ENCODE measurements at places on chromosomes 3 and 15. TPM values are rescaled to one million over a fixed set of nuclear protein-coding genes. Genes with fewer than 3 reads are reported as not detected.

DNA sequence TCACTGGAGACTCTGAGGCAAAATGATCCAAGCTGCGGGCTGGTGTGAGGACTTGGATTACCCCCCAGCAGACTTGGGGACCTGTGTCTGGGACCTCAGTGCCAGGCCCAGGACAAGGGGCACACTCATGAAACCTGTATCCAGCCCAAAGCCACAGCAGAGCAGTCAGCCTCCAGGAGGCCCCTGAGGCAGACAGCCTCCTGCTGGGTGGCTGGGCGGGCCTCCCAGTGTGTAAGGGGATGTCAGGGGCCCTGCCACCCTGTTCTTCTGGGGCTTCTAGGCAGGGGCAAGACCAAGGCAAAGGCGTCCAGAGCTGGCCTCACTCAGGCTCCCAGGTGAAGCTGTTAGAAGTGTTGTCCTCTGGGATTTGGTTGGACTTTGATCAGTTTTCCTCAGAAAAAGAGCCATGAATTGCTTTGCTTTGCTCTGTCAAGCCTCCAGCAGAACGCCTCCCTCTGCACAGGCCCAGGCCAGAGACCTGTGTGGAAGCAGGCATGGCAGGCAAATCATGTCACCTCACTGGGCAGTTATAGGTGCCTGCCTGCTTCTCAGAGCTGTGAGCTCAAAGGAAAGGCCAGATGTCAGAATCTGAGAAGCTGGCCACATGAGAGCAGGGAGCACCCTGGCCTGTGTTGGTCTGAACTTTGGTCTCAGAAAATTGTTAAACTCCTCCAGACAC lies 77.4 kb downstream of the SMAD6 start:
- no peaks in the 10 kb centered on the region for H3K4me1 ChIP-seq
- DNase-seq = no peak
- H3K27ac ChIP-seq = no peak overlapping the region

DNA sequence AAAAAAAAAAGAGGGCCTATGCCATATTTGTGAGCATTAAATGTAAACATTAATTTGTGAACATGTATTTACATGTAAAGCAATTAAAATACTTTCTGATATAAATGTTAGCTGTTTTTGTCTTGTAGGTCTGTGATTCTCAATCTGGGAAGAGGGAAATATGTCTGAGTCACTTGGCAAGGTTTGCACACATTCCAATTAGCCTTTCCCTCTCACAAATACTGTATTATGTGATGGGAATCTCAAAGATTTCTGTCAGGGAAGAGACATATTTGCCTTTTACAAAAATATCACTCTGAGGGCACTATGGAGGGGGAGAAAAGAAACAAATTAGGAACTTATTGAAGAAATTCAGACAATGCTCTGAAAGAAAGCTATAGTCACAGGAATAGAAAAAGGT lies 483.6 kb downstream of the GBE1 start:
- no peaks in the 10 kb centered on the region for H3K27me3 ChIP-seq
- H3K36me3 ChIP-seq = no peaks in the 10 kb centered on the region
- H3K4me1 ChIP-seq = no peaks in the 10 kb centered on the region
- no peak overlapping the region for H3K27ac ChIP-seq

DNA sequence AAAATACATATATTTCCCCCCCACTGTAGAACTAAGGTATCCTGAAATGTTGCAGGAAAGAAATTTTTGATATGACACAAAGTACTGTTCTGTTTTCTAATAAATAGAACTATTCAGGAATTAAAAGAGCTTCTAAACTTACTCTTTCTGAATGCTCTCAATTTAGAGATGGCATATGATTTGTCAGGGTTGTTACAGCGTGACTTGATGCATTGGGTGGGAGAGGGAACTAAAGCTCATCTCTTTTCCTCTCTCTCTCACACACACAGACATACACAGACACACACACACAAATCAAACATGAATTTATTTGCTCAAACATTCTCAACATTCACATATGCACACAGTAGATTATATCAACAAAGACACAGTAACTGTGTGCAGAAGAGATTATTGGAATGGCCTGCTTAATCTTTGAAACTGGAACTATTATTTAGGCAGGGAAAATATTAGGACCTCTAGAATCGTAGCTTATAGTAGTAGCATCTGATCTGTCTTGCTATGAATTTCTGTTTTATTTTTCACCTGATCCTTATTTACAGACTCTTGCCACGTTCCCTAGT lies 807.4 kb upstream of the GBE1 start:
- no peaks in the 10 kb centered on the region for H3K27me3 ChIP-seq
- DNase-seq = no peak
- no peak overlapping the region for H3K27ac ChIP-seq
- no peaks in the 10 kb centered on the region for H3K36me3 ChIP-seq

- no peak overlapping the region for H3K27ac ChIP-seq
- no peaks in the 10 kb centered on the region for H3K4me1 ChIP-seq
- no peak overlapping the region for H3K4me3 ChIP-seq
- no peaks in the 10 kb centered on the region for H3K36me3 ChIP-seq
Observed at GRCh38 chr3:3847994-3848922, 49.0 kb downstream of the LRRN1 start.

DNA sequence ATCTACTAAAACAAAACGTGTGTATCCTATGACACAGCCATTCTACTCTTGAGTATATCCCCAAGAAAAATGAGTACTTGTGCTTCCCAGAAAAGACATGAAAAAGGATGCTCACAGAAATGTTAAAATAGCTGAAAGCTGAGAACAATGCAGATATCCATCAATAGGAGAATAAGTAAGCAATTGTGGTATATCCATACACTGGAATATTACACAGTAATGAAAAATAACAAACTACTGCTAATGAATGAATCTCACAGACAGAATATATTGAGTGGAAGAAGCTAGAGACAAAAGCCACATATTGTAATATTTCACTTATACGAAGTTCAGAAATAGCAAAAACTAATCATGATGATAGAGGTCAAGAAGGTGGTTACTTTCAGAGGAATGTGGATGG lies 83.8 kb upstream of the CTDSPL start:
- H3K4me3 ChIP-seq = no peak overlapping the region
- DNase-seq = no peak
- H3K36me3 ChIP-seq = no peaks in the 10 kb centered on the region
- no peaks in the 10 kb centered on the region for H3K4me1 ChIP-seq
- H3K27me3 ChIP-seq = peaks cover 3% of the 10 kb centered on the region
- H3K27ac ChIP-seq = no peak overlapping the region

Gene THBS1
- 1.2 TPM for total RNA-seq
